ENCODE measurements at places on chromosomes 1 and 21.

- DNase-seq = no peak
Measured at GRCh38 chr21:35282944-35283343, 233.8 kb upstream of the RUNX1 start.

DNA sequence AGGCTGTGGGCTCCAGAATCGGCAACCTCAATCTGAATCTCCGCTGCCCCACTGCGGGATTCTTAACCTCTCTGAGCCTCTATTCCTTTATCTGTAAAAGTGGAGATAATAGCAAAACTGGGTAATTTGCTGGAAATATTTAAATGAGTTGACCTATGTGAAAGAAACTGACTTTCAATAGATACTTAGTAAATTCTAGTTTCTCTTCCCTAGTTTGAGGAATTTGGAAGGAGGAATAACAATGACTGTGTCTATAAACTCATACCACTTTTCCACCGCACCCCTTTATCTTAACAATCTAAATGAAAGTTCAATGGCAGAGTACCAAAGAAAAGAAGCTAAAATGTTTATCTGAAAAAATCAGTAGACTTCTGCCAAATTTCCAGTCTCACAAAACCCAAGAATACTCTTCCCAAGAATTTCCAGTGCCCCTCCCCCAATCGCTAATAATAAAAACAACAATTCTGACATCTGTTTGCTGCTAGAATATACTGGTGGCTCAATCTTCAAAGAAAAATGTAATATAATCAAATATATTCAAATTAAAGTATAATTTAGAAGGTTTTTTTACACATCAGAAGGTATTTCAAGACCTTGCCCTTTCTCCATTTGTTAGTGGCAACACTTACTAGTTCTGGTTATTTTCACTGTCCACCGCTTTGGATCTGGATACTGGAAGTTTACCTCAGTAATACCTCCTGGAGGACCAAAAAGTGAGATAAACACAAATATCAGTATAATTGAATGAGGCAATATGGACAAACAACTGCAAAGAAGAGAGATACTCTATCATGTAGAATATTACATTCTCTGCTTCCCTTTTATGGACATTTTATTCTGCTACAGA is 171.2 kb downstream of the LTN1 start:
- DNase-seq = no peak

DNA sequence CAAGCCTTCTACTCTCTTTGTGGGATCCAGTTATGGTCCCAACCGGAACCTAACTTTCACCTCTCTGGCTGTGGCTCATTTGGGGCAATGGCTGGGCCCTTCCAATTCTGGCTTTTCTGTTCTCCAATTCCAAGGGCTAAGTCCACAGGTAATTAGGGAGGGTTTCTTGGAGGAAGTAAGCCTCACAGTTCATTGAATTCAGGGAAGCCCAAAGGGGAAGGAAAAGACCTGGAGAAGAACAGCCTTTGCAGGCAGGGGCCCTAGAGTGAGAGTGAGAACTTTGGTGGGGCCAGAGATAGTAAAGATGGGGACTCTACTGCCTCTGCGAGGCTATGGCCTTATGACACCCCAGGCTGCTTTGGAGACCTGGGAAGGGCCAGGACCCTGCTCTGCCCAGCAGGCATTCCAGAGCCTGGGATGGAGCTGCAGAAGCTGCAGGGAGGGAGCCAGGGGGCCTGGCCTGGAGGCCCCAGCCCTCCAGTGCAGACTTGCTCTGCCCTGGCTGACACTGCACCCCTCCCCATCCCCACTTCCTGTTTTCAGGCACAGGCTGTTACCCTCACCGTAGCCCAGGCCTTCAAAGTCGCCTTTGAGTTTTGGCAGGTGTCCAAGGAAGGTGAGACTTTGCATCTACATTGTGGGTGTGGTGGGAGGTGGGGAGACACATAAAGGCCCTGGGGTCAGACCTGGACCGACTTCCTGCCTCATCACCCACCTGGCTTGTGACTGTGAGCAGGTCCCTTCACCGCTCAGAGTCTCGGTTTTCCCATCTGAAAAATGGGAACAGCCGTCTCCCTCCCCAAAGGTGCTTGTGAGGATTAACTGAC is 18.9 kb downstream of the LDLRAP1 start:
- peak; percentile 94 for DNase-seq

DNA sequence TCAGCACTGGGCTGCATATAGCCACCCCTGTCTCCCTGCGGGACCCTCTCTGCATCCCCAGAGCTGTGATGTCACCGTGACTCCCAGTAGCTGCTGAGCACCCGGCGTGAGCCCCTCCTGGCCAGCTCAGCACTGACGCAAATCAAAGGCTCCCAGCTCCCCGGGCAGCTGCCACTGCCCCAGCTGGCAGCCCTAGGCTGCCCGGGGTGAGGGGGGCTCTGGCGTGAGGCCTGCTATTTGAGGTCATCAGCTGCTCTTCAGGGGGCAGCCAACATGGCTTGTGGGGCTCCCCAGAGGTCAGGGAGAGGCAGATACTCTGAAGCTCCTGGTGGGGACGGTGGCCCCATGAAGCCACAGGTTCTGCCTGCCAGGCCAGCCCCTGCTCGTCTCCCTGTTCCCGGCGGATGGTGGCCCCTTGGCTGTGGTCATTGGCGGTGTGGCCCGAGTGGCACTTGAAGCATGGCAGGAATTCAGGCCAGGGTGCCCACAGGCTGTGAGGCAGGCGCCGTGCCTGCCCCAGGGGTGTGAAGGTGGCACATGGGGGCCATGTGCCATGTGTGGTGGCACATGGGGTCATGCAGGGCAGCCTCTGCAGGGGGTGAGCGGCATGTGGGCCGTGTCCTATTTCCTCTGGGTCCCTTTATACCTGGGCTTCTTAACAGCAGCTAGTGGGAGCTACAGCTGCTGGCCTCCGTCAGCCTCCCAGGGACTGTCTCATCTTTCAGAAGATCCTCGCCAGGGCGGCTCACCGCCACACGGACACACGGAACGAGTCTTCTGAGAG is 85.4 kb downstream of the SIK1 start:
- DNase-seq = no peak

DNA sequence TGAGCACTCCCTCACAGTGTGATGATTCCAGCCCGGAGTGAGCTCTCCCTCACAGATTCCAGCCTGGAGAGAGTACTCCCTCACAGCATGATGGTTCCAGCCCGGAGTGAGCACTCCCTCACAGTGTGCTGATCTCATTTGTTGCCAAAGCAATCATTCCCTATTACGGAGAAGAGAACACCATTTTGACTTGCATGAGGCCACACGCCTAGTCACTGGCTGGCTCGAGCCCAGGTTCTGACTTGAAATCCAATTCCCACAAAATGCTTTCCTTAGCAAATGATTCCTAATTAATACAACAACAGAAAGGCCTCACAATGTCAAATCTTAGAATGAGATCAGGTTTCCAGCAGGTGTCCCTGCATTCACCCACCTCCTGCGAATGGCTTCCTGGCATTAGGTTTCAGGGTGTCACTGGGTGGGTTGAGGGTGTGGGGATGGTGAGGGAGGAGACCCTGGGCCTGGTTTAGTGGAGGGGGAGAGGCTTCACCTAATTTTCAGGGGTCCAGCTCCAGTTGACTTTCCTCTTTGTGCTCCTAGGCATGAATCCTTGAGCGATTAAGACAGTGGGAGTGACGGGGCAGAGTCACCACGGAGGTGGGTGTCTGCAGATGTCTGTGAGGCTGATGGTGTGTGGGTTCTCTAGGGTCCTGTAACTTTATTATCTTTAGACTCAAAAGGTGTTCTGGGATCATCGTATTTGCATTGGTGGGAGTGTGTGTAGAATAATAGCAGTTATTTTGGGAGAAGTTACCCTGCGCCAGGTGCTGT is 158.5 kb downstream of the KCNJ6 start:
- no peak for DNase-seq

- no peak for DNase-seq
Measured at GRCh38 chr1:210499956-210500355, 171.3 kb downstream of the HHAT start.

GRCh38 chr1:234313171-234313570 is 60.1 kb upstream of the COA6 start:
- DNase-seq = no peak

GRCh38 chr1:11482701-11483479 is 3.9 kb downstream of the DISP3 start:
- no peak for DNase-seq

DNA sequence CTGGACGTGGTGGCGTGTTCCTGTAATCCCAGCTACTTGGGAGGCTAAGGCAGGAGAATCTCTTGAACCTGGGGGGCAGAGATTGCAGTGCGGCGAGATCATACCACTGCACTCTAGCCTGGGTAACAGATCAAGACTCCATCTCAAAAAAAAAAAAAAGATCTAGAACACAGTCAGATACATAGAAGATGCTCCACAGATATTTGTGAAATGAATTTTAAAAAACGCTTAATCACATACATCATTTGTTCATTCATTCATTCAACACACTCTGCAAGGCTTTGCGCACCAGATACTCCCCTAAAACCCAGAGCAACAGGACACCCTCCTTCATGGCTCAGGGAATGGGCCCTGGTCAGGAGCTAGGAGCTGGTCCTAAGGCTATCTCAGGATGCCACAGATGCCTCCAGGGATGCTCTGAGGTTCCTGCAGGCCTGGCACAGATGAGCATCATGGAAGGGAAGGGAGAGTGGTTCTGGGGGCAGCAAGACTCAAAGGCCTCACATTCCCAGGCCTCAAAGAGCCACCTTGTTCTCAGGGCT is 6.4 kb downstream of the HSPG2 start:
- no peak for DNase-seq

GRCh38 chr1:109185357-109185756 is 28.4 kb upstream of the SARS1 start:
- DNase-seq = no peak

GRCh38 chr21:23021481-23021880 is 2023.3 kb downstream of the NCAM2 start:
- no peak for DNase-seq

GRCh38 chr1:100928128-100928527 is 32.2 kb downstream of the SLC30A7 start:
- peak; percentile 53 for DNase-seq

DNA sequence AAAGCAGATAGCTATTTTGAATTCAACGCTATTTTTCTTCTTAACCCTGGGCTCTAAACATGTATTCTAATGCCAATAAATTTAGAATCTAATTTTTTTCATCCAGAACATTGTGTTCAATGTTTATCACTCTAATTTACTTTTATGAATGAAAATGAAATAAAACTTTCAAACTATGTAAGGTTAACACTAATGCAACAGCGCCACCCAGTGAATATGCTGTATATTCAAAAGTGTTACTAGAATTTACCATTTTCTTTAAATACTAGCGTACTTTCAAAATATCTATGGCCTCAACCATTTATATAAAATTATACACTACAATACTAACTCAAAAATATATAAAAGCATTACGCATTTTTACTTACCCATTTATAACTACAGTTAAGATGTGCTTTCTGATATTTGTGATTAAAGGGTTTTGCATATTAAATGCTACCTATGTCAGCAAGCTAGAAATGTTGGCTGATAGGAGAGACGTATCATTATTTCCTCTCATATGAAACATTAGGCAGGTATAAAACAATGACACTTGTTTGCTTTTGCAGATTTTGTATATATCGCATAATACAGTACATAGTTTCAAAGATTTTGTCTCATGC is 5.9 kb upstream of the NUF2 start:
- peak; percentile 49 for DNase-seq

GRCh38 chr1:183870351-183871077 is 65.6 kb downstream of the RGL1 start:
- no peak for DNase-seq

- no peak for DNase-seq
Measured at GRCh38 chr1:152739841-152740240, 18.0 kb upstream of the KPRP start.

DNA sequence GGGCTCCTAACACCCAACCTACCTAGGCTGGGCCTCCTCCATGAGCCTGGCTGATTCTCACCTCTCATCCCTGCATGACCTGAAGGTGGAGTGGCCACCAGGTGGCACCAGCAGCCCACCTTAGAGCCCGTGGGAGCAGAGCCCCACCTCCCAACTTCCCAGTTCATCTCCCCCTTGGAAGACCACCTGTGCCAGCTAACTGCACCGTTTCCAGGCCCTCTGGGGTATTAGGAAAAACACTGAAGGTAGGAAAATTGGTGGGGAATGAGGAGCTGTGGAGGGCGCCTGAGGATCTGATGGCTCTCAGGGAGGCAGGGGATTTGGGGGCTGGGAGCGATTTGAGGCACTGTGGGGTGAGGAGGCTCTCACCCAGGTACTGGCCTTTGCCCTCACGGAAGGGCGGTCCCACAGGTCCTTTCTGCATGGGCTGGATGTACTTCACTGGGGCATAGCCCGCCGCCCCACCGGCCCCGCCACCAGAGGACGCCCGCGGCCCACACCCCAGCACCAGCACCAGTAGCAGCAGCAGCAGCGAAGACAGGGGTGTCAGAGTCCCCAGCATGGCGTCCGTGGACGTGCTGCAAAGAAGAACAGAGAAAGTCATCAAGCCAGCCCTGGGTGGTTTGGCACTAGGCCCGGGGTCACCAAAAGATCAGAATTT is 11.1 kb downstream of the ADPRS start:
- peak; percentile 58 for DNase-seq

GRCh38 chr1:66292944-66293343 is 241.0 kb upstream of the SGIP1 start:
- no peak for DNase-seq

- DNase-seq = no peak
Measured at GRCh38 chr1:18121072-18121820, 13.6 kb downstream of the IGSF21 start.

DNA sequence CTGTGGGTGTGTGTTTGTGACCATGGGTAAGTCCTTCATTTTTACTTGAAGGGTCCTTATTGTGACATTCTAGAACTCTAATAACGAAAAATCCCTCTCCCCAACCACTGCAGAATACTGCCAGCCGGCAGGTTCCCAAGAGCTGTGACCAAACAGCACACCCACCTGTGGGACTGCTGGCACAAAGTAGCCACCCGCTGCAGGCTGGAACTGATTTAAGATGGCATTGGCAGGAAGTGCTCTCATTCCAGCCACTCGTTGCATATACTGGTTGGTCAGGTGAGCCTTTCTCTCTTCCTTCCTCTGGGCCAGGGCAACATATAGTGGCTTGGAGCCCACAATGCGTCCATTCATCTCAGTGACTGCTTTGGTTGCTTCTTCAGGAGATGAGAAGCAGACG is 11.6 kb downstream of the PABPC4 start:
- no peak for DNase-seq

- no peak for DNase-seq
Measured at GRCh38 chr1:67647036-67647798, 37.8 kb upstream of the GADD45A start.

- DNase-seq = peak; percentile 87
Measured at GRCh38 chr1:84853741-84854721, 39.0 kb downstream of the LPAR3 start.

DNA sequence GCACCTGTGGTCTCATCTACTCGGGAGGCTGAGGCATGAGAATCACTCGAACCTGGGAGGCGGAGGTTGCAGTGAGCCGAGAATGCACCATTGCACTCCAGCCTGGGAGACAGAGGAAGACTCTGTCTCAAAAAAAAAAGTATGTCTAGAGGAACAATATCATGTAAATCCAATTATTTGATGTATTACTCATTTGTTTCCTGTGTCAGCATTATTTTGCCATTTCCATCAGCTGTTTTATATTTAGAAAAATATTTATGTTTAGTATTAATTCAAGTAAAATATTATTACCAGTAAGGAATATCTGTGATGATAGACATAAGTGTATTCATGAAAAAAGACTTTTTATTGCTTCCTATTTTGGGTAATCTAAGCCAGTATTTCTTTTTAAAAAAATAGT is 13.0 kb downstream of the TDRKH start:
- no peak for DNase-seq
